DMS79 (cell line): ENCODE measurements at places on chromosomes 13 and 19.

- DNase-seq = peak; percentile 24
Measured at GRCh38 chr13:100394005-100394695, 194.4 kb downstream of the GGACT start.

DNA sequence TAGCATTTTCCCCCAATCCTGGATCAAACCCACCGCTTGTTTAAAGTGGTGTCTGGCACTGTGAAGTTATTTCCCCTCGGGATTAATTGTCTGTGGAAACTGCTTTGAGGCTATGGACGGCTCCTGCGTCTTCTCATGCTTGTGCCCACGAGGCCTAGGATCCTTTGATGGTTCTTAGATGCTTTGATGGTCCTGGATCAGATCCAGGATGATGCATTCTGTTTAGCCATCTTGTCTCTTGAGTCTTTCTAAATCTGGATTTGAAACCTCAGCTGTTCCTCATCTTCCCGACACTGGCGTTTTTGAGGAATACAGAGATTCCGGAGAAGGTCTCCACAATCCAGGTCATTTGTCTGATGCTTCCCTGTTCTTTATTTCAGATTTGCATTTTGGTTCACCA lies 36.1 kb upstream of the USP29 start:
- no peak for DNase-seq

GRCh38 chr13:95505986-95506385 lies 46.5 kb upstream of the CLDN10 start:
- no peak for DNase-seq

GRCh38 chr19:42496460-42497133 lies 31.7 kb downstream of the CEACAM1 start:
- no peak for DNase-seq

GRCh38 chr19:45687599-45687998 lies 4.2 kb downstream of the SNRPD2 start:
- DNase-seq = no peak

- DNase-seq = no peak
Measured at GRCh38 chr13:73224703-73225102, 165.9 kb downstream of the KLF5 start.

GRCh38 chr19:43765109-43765876 lies 10.5 kb upstream of the SMG9 start:
- DNase-seq = no peak

DNA sequence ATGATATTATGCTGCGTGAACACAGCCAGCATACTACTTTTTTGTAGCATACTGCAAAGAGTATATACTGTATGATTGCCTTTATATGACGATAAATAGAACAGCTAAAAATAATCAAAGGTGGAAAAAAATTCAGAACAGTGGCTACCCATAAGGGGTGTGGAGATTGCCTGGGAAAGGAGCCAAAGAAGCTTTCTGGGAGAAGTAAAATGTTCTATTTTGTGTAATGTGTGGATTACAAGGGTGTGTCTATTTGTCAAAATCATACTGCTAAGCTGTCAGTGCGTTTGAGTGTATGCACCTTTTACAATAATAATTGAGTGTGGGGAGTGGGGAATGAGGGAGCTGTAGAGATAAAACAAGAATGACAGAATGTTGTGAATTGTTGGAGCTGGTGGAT lies 45.2 kb upstream of the MTIF3 start:
- DNase-seq = no peak

DNA sequence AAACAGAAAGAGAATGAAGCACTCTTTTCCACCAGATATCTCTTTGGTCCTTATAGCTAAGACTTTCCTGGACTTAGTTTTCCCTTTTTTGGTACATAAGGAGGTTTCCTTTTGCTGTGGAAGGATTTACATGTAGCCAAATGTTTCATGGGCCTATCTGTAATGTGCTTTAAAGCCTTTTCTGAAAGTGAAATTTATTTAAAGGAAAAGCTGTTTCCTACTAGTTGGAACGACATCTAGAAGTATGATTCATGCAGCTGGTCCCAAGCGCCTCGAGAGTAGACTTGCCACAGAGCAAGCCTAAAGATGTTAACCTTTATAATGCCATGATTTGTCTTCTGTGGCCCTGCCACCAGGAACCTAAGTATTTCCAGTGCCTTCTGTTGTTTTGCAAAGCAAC lies 390.3 kb downstream of the DLEU7 start:
- no peak for DNase-seq
